ENCODE measurements at places on chromosomes 4 and X.

GRCh38 chrX:40267334-40268187 lies 169.8 kb upstream of the BCOR start:
- DNase-seq: no peak

GRCh38 chr4:32470087-32470585 lies 1750.0 kb downstream of the PCDH7 start:
- no peak for DNase-seq

DNA sequence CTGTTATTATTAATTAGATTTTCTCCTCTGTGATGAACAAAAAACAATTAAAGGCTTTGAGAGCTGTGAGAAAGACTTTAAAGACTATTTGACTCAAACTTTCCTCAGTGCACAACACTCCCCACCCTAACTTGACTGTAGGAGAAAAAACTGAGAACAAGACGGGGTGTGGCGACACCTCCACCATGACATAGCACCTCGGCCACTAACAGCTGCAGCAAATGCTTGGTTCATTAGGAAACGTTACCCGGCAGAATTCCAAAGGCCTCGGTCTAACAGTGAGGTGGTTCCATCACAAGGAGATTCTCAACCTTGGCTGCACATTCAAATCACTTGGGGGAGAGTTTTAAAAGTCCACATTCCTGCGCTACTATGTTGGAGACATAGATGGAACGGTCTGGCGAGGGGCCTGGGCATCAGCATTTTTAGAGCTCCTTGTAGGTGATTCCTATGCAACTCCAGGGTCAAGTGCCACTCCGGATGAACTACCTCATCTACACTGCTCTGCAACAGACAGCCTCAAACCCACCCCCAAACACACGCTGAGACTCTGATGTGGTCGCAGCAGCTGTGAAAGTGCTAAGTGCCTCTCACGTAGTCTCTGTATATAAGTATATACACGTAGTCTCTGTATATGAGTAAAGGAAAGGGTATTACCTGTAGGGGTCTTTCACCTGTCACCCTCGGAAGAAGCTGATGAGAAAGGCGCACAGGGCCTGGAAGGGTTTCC lies 1.0 kb downstream of the FGFBP2 start:
- DNase-seq: no peak

DNA sequence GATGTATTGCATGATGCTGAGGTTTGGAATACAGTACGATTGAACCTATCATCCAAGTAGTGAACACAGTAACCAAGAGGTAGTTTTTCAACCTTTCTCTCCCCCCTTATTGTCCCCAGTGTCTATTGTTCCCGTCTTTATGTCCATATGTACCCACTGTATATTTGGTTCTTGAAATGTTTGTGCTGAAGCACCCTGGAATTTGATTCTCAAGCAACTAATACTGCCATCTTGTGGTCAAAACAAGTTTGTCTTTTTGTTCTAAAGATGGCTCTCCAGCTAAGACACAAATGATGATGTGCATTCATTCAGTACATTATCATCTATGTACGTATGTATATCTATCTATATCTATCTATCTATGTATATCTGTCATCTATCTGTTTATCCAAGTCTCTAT lies 33.5 kb upstream of the DCX start:
- no peak for DNase-seq

GRCh38 chr4:128869776-128870509 lies 60.4 kb downstream of the JADE1 start:
- DNase-seq: no peak

GRCh38 chrX:129744861-129745321 lies 6.1 kb downstream of the XPNPEP2 start:
- DNase-seq: no peak

GRCh38 chr4:90187148-90187884 lies 60.1 kb downstream of the CCSER1 start:
- no peak for DNase-seq

Measured in stimulated activated CD4-positive, alpha-beta T cell treated with anti-CD3 and anti-CD28 coated beads, TNF-alpha, amount 100 ng/mL, for 1 hour (primary cell).